ENCODE measurements at places on chromosomes 11 and 22.
A peak's percentile ranks its signal among the peaks of the same experiment; 100 is the strongest.

DNA sequence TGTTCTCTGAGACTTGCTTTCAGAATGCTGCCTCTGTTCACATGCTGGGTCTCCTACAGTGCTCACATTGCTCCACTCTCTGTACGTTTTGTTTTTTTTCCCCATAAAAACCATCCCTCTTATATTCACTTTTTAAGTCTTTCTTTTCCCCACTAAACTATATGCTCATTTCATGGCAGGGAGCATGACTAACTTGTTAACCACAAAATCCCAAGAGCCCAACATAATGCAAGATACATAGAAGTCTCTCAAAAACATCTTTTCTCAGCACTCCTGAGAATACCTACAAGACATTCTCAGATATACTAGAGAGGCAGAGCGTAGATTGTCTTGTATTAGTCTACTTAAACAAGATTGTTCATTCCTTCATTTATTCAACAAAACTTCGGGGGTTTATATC is 73.3 kb downstream of the FAM76B start:
- no peak for DNase-seq

- DNase-seq, result no peak
These were observed 26.8 kb upstream of the TEF start for GRCh38 chr22:41354979-41355378.

GRCh38 chr22:46111645-46112306 is 38.5 kb upstream of the PPARA start:
- no peak for DNase-seq

- DNase-seq, result no peak
These were observed 16.2 kb upstream of the MMP13 start for GRCh38 chr11:102971766-102972165.

- no peak for DNase-seq
These were observed 3.0 kb upstream of the SORL1 start for GRCh38 chr11:121449123-121449522.

DNA sequence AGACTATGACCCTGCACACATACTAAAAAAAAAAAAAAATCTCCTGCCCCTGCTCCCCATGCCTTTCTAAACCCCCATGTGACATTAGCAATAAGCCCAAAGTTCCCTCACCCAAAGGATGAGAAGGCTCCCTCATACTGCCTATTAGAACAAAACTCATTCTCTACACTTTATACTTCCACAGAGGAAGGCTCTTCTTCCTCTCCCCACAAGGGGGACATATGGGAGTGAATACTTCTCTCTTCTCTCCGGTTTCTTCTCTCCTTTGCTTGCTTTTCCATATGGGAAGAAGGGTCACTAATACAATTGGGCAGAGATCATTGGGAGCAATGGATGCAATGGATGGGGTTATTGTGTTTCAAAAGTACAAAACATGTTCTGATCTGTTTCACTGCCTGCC is 3.3 kb downstream of the OR52L1 start:
- DNase-seq, result no peak

DNA sequence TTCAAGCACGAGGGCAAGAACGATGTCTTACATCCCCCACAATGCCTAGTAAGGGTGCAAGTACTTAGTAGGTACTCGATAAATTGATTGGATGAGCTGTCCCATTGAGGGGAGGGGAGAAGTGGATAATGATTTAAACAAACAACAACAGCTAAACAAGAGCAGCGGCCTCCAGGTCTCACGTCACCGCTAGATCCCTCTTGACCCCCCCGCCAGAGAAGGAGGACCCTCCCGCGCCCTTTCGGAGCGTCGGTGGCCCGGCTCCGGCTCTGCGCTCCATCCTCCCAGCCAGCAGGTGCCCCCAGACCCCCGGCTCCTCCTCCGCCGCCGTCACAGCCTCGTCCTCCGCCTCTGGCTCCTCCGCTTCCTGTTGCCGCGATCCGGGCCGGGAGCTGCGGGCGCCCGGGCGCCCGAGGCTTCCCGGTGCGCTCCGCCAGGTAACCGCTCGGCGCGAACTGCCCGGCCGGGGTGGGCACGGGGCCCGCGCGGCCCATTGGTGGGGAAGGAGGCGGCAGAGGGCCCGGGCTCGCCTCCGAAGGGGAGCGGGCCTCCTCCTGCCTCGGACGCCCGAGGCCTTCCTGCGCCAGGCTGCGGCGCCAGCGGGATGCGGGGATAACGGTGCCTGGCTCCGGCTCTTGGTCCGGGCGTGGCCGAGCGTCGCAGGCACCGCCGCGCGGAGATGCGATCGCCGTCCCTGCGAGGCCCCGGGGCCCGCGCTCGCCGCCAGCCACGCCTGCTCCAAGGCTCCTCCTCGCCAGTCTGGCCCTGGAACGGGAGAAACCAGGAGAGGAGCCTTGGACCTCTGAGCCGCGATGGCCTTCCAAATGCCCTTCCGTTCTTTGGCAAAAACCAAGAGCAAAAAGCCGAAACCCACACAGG is at the start of gene TLCD5:
Gene TLCD5, plus strand, starts transcription at position 368 of the 879 bp plus-strand sequence. CDS start 2,143 bp downstream, outside the sequence.
- peak; percentile 31 for DNase-seq

DNA sequence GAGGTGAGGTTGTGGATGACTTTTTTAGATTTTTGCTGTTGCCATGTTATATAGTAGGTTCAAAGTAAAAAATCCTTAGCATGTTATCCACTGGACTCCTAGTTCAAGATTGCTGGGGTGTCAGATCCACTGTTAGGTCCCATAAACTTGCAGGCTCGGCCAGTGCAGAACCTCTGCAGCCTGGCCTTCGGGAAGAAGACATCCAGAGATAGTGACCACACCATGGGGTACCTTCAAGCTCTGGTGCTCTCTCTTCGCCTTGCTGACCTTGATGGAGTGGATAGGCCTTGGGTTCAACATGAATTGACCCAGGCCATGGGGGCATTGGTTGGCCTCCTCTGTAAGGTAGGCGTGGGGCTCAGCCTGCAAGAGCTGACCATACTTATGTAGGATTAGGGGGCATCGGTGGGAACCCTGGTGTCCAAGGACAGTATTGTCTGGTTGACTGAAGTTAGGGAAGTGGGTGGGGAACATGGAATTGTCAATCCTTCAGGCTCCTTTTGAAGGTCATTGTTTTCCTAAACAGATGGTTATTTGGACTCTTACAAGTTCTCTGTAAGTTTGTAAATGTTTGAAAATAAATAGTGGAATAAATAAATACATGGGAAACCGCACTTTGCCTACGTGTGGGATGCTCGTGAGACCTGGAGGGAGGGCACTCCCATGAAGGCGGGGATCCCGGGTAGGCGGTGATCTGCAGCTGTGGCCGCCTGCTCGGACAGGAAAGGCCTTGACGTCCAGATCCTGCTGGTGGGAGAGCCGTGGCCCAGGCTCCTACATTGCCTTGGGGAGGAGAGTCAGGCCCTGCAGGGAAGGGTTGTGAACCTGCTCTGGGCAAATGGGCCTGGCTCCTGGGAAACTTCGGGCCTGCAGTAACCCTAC is 37.1 kb downstream of the BCR start:
- no peak for DNase-seq

DNA sequence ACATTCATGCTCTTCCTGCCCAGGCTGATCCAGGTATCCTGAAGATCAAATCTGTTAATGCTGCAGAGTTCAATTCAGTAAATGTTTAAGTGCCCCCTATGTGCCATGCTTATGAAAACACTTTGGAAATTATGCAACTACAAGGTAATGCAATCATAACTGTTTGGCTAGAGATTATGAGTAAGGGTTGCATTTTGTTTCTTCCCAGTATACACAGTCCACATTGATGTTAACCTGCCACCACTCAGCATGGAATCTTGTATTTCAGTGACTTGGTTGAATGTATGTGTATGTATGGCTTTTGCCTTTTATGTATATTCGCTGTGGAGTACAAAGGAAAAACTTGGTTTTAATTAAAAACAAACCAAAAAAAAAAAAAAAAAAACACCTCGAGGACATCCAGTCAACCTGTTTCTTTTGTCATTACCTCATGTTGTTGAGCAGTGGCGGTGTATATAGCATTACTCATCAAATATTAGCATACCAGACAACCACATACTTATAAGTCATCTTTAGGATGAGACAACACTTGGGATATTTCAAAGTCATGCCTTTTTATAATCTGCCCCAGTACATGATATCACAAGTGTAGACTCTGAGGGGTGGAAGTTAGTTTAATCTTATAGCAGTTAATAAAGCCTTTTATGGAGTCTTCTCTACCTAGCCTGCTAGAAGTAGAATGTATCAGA is 86.1 kb upstream of the HORMAD2 start:
- no peak for DNase-seq

GRCh38 chr11:65436412-65437032 is 13.9 kb downstream of the NEAT1 start:
- no peak for DNase-seq
